ENCODE measurements at places on chromosomes 2 and 18. TPM values are rescaled to one million over a fixed set of nuclear protein-coding genes. Genes with fewer than 3 reads are reported as not detected.

The FLACC1 gene
- total RNA-seq: 12.0 TPM

The ROCK1 gene
- 49.1 TPM for total RNA-seq

The VAMP5 gene
- 27.9 TPM for total RNA-seq

The C2orf68 gene
- total RNA-seq: 26.3 TPM

The CIB4 gene
- total RNA-seq: not detected

- no peak for DNase-seq
Observed at GRCh38 chr2:201258666-201259615, 1.4 kb upstream of the CASP8 start.

DNA sequence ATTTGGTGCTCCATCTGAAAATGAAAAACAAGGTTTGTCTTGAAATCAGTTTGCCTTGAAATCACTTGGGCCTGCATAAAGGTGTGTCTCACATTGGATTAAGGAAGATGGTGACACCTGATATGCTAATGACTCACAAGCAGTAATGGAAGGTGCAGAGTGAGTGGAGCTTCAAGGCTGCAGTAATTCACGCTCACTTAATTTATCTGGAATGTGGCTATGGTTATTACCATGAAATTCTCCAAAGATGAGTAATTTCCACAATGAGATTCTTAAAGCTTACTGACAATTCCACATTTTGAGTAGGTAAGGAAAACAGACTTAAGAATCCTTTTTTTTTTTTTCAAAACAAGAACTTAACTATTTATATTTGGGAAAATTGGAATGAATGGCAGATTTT is 156.8 kb downstream of the PAX3 start:
- DNase-seq: no peak

DNA sequence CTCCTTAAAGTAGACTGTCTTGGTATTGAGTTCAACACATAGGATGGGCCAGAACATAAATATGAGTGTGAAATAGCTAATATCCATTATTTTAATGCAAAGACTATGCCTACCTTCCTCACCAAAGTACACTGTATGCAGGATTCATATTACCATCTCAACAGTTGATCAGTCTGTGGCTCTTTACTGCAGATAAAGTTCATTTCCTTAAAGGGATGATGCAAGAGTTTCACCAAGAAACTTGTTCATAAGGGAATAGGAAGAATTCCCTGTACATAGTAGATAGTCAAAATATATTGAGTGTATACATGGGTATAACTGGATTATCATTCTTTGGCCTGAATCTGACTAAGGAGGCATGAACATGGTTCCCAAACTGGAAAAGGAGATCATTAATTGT is 35.0 kb downstream of the MARS2 start:
- DNase-seq: no peak

DNA sequence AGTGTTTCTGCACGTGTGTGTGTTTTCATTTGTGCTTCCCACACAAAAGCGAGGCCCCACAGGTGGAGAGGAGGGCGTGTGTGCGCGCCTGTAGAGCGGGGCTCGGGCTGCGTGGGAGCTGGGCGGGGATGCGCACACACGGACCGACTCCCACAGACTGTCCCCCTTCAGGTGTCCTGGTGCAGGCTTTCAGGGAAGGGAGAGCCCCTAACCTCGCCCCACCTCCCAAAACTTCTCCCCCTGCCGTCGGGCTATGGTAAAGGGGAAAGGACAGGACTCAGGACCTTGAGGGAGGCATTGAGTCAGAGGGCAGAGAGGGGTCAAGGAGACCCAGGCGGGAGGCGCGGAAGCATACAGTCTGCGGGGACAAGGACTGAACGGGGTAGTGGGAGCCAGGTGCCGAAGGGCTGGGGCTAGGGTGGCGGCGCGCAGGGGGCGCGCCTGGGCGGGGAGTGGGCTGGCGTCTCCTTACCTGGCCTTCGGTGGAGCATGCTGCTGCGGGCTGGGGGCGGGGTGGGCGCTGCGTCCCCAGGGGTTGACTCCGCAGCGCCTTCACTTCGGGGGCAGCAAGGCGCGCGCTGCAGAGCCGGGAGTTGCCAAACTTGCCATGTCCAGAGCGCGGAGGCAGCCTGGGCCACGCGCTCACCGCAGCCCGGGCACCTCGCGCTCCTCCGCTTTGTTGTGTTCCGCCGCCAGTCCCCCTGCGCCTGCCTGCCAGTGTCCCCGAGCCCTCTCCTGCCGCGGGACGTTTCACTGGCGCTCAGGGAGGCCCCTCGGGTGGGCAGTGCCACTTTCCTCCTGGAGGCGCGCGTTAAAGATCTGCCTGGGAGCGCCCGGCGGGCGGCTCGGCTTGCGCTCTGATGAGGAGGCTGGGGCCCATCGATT is 302.0 kb downstream of the NCKAP5 start:
- no peak for DNase-seq

GRCh38 chr2:66240286-66240685 is 194.6 kb upstream of the MEIS1 start:
- DNase-seq: no peak

- DNase-seq: peak; percentile 78
Observed at GRCh38 chr2:171522788-171523087, 464 bp downstream of the CYBRD1 start.

DNA sequence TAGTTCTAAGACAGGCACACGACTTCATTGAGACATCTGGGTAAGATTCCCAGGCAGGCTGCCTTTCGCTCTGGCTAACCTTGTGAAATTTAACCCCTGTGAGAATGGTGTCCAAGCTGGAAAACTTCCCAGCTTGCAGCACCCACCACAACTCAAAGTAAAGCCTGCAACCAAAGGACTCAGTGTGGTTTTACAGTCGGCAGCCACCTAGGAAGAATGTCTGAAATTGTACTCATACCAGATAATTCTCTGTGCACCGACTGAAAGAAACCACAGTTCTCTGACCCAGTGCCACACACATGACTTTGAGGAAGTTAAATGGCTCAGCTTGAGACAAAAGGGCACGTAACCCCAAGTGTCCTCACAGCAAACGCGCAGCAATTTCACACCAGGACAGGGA is 125.7 kb downstream of the RBMS1 start:
- no peak for DNase-seq
